Urothelium cell line (cell line): ENCODE measurements at places on chromosomes 1 and 21.

- DNase-seq, result no peak
These were observed 9.4 kb upstream of the LMNA start for GRCh38 chr1:156104861-156105832.

DNA sequence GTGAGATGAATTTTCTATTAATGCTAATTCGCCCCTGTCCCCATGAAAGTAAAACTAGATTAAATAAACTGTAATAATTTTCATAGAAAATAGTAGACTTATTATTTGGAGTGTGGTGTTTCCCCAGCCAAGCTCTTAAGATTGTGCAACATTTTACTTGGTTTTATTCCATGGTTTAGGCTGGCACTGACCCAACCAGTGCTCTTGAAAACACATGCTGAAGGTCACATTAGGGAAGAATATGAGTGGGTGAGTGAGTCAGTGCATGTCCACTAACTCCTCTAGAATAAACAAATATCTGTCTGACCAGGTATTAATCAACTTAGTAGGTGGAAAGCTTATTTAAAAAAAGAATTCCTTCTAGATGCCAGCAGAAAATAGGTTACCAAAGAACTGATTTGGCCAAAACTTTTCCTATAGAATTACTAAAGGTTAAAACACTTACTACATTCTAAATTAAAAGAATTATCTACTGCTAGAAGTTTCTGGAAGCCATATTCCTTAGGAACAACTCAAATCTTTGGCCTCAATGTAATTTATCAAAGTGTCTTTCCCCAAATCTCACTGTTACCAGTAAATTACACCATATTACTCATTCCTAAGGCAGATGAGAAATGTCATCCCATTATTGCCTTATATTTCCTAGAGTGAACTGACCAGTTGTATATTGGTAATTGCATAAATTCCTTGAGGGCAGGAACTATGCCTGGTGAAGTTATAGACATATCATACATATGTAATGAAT lies 89.7 kb upstream of the RGS1 start:
- peak; percentile 47 for DNase-seq

GRCh38 chr1:45254490-45254889 lies 48.1 kb upstream of the ZSWIM5 start:
- DNase-seq, result no peak

DNA sequence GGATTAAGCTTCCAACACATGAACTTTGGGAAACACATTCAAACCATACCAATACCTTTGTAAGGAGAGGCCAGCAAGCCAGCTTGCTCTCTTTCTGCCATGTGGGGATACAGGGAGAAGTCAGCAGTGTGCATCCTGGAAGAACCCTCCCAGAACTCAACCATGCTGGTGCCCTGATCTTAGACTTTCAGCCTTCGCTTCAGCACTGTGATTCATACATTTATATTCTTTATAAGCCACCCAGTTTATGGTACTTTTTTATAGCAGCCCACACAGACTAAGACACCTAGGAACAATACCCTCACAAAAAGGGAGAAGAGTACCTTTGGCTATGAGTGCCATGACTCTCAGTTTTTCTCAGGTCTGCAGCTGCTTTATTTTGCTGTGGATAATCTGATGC lies 35.9 kb downstream of the C1orf87 start:
- DNase-seq, result no peak

GRCh38 chr1:17433261-17433660 lies 6.2 kb downstream of the RCC2 start:
- no peak for DNase-seq

DNA sequence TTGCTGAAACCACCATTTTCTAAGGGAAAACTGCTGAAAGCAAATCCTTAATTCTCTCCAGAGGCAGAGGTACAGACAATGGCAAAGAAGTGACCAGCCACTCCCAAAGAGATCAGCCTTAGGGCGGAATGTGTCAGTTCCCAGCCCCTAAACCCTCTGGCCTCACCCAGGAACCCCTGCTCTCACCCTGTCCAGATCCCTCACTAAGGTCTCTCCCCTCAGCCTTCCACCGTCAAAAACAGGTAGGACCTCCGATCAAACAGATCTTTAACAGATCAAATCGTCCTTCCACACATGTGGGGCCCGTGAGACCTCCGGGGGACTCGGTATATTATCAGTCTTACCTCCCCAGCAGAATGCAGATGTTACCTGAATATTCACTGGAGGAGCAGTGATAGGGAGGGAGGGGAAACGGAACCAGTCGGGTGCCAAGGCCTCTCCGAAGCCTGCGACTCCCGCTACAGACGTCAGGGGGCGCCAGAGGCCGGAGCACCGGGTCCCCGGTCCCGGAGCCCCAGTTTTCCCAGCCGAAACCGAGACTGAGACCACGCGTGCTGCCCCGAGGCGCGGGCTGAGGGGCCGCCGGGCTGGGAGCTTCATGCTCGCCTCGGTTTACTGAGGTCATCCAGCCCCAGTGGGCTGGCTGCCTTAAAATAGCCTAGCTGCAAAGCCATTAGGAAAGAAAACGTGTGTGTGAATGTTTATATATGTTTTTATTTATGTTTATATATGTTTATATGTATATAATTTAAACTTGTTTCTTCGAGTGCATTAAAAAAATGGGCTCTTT lies 23.6 kb downstream of the GPA33 start:
- peak; percentile 90 for DNase-seq

- peak; percentile 90 for DNase-seq
These were observed 1.3 kb downstream of the CNN3 start for GRCh38 chr1:94925561-94926125.

- no peak for DNase-seq
These were observed 5.2 kb downstream of the ADAMTS4 start for GRCh38 chr1:161193561-161194235.

- DNase-seq, result no peak
These were observed 63.9 kb upstream of the HSD17B7 start for GRCh38 chr1:162726555-162726954.

GRCh38 chr1:58762806-58763205 lies 21.0 kb downstream of the JUN start:
- DNase-seq, result no peak

DNA sequence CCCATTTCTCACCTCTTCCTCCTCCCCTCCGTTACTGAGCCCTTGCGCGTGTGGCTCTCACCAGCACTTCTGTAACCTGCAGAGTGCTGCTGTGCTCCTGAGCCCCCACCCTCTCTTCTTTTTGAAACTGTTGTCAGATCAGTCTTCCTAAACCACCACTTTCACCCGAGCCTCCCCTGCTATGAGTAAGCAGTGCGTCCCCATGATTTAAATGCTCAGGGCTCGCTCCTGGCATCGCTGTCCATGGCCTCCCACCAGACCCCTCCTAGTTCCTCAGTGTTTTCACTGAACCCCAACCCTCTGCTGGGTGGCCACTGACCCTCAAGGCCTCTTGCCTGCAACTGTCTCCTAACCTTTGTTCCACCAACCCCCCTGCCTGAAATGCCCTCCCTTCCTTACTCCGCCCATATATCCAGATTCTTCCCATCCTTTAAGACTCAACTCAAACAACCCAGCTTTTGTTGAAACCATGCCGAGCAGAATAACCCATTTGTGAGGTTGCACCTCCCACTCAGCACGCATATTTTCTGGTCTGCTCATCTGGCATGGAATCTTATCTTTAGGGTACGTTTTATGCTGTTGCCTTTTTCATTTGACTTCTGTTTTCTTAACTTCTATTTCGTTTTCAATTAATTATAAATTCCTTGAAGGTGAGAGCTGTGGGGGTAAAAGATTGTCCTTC lies 64.5 kb upstream of the FAM3B start:
- DNase-seq, result no peak

DNA sequence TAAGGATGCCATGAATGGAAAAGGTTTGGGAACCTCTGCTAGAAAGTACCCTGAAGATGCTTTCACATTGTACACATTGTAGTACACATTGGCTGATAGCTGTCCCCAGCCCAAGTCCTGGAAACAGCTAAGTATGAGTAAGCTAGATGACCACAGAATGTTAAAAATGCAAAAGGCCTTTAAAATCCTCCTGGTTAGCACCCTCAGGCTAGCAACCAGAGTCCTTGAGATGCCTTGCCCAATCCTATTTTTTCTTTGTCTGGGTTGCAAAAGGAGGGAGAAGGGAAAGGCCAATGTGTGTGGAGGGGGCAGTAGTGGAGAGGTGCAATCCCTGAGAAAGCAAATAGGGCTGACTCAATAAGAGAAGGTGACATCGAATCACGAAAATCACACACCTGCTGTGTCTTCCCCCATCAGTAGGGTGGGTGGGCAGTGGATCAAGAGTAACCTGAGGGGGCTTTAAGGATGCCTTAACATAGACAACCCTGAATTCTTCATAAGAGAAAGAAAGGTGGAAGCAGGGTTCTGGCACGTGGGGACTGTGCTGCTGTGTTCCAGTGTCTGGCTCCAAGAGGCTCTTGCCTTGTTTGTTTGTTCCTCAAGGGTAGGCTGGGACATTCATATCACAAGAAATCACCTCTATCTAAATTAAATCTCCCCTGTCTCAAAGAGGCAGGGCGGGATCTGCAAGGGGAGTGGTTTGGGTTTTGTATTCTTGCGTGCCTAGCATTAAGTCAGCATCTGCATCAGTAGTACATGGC lies 266.2 kb upstream of the PLXNA2 start:
- DNase-seq, result peak; percentile 43

DNA sequence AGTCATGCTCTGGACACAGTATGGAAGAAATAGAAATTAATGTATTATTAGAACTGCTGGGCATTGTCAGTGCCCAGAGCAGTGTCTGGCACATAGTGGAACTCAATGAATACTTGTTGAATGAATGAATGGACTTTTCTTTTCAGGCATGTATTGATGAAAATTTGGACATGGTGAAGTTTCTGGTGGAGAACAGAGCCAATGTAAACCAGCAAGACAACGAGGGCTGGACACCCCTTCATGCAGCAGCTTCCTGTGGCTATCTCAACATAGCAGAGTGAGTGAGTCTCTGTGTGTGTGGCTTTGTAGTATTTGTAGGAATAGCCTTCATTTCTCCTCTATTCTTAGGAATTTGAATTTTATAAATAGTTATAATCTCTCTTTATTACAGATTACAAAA lies 68.1 kb downstream of the PPP1R12B start:
- DNase-seq, result no peak

- DNase-seq, result no peak
These were observed 6.3 kb upstream of the TDRD10 start for GRCh38 chr1:154495496-154496273.

GRCh38 chr1:54277451-54278341 lies 77.7 kb downstream of the MRPL37 start:
- no peak for DNase-seq

DNA sequence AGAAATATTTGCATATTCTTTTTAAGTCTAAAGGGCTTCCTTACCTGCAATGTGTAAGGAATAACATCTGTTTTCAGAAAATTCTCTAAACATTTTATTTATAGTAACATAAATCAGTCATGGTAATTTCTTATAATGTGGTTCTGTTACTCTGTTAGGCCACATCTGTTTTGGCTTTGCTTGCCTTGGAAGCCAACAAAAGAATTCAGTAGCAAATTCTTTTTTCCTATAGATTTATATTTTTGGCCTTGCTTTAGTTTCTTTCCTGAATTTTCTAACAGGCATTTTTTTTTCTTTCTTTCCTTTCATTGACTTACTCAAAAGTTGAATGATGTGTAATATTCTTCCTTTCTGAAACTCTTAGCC lies 72.2 kb downstream of the OSBPL9 start:
- no peak for DNase-seq

GRCh38 chr1:56061824-56062223 lies 517.5 kb downstream of the PLPP3 start:
- no peak for DNase-seq

- DNase-seq, result no peak
These were observed 49.2 kb downstream of the CAMSAP2 start for GRCh38 chr1:200787896-200788387.

- DNase-seq, result peak; percentile 85
These were observed 120.2 kb upstream of the SLC45A1 start for GRCh38 chr1:8197493-8198282.

GRCh38 chr1:152960452-152961044 lies 9.9 kb upstream of the SPRR4 start:
- no peak for DNase-seq

- DNase-seq, result no peak
These were observed 69.6 kb downstream of the SDC3 start for GRCh38 chr1:30838996-30839395.

DNA sequence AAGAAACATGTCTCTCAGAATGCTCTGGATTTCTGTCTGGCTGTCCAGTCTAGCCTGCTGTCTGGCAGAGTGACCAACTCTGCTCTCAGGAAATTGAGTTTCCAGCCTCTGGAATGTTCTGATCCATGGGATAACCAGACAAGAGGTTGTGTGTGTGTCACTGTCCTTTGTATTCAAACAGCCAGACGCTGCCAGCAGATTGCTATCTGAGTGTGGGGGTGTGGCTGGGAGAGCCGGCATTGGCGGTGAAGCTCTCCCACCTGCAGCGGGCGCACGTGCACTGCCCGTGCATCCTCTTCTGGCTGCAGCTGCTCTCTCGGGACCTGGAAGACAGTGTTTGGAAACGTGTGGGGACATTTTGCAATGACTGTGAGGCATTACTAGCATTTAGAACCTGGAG lies 26.1 kb downstream of the PKP1 start:
- peak; percentile 77 for DNase-seq

- DNase-seq, result no peak
These were observed 10.3 kb upstream of the LHX4 start for GRCh38 chr1:180219776-180220175.

- peak; percentile 20 for DNase-seq
These were observed 670 bp downstream of the RAB3B start for GRCh38 chr1:51989582-51990477.

- DNase-seq, result peak; percentile 85
These were observed 9.5 kb upstream of the KCNA2 start for GRCh38 chr1:110615548-110616130.

DNA sequence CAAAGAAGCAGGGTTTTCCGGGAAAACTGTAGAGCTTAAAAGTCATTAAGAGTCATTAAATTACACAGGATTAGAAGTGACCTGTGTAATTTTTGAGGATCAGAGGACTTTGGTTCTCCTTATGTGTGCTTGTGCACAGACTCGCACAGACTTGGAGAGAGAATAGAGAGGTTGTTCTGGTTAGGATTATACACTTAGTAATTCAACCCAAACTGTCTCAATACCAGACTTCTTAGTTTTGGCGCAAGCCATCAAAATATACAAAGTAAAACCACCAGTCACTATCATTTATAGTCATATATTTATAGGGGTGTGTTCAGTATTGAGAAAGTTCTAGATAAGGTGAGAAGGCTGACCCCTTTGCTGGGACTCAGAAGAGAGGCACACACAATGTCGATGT lies 112.3 kb downstream of the HLX start:
- no peak for DNase-seq
